HCT116 (cell line): ENCODE measurements at places on chromosomes 7 and 10. TPM values are rescaled to one million over a fixed set of nuclear protein-coding genes. Genes with fewer than 3 reads are reported as not detected.

The CHN2 gene
- total RNA-seq = 2.1 TPM

The ECHDC3 gene
- total RNA-seq = 13.0 TPM

The CLEC2L gene
- not detected for total RNA-seq

The OR2A1 gene
- total RNA-seq = not detected
